ENCODE measurements at places on chromosomes 11 and 22.

- DNase-seq, result peak; percentile 4
Observed at GRCh38 chr11:93196816-93197379, 893 bp downstream of the SLC36A4 start.

DNA sequence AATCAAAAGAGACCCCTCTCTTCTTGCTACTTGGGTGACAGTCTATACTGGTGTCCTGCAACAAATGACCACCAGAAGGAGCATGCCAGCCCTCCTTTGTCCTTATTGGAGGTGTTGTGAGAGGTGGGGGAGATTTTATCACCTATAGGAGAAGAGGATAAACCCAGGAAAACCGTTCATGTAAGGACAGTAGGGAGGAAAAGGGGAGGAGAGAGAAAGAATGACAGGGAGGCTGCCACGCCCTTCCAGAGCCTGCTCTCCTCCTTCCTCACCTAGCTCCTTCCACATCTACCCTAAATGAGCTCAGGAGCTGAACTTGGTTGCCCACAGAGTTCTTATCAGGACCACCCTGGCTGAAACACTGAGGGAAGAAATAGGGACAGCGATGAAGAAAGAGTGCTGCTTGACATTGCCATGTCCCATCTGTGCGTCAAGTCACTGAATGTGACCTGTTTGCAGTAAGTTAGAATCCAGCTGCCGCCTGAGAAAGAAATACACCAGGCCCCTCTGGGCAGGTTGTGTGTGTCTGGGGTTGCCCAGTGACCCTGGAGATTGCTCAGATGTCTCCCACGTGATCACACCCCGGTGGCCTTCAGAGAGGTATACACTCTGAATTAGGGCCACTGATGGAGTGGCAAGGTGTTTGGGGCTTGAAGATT is 40.4 kb upstream of the ETS1 start:
- no peak for DNase-seq

- DNase-seq, result no peak
Observed at GRCh38 chr22:42958937-42959336, 56.0 kb downstream of the PACSIN2 start.

DNA sequence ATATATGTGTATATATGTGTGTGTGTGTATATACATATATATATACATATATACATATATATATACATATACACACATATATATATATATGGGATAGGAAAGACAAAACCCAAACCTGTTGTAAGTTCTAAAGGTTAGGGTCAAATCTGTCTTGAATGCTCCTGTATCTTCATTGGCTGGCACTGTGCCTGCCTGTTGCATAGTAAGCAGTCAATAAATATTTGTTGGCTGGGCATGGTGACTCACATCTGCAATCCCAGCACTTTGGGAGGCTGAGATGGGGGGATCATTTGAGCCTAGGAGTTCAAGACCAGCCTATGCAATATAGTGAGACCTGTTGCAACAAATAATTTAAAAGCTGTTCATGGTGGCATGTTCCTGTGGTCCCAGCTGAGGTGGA is 205.4 kb downstream of the DBX1 start:
- DNase-seq, result no peak

DNA sequence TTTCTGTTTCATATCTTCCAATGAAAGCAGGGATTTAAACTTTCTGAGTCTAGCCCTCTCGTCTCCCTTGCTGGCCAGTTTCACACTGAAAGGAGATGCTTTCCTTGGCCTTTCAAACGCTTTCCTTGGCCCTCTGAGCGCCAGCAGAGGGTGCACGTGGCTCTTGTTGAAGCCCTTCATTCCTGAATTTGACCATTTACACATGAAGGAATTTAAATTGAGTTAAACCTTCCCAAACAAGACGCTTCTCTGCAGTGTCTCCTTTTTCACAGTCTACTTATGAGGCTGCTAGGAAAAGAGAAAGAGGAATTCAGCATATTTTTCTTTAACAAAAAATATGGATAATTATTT is 21.6 kb downstream of the NNMT start:
- DNase-seq, result no peak

DNA sequence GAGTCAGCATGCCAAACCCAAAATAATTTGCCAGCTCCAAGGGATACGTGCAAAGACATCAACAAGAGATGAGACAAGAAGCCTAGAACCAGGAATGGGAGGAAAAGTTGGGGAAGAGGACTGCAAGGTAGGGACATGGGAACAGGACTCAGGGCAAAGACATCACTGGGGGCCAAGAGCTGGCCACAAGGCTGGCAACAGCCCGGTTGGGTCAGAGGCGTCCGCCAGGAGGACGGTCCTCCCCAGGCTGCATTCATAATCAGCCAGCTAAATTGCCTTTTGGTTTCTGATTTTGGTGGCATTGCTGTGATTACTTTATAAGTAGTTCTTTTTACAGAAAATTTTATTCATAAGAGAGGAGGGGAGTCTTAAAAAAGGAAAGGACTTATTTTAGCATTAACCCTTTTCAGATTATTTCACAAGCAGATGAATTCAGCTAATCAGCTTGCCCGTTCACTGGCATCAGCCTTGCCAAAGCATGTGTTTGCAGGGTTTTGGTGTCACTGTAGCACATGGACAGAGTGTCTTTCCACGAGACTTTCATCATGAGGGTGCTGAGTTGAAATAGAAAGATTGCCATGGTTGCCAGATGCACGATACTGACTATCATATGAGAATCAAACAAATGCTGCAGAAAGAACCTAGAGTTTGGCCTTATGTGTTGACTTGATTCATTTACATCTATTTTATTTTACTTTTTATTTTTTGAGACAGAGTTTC is 23.2 kb upstream of the NAV2 start:
- DNase-seq, result no peak

- DNase-seq, result no peak
Observed at GRCh38 chr22:49726701-49727101, 101.0 kb downstream of the BRD1 start.

- no peak for DNase-seq
Observed at GRCh38 chr11:44506375-44507016, 59.0 kb upstream of the CD82 start.

DNA sequence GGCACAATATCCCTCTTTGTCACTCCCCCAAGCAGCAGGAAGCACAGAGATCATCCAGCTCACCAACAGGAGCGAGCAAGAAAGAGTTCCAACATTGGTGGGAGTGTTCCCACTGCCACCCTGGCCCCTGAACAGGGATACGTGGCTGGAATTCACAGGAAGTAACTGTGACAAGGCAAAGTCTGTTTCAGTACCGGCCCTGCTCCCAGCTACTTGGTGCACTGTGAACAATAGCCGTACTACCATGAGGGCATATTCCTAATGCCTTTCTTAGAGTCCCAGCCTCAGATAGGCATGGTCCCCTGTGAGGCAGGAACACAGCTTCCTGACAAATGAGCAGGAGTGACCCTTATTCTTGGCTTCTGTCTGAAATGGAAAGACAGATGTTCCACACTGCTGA is 1.8 kb upstream of the SLC37A2 start:
- no peak for DNase-seq

DNA sequence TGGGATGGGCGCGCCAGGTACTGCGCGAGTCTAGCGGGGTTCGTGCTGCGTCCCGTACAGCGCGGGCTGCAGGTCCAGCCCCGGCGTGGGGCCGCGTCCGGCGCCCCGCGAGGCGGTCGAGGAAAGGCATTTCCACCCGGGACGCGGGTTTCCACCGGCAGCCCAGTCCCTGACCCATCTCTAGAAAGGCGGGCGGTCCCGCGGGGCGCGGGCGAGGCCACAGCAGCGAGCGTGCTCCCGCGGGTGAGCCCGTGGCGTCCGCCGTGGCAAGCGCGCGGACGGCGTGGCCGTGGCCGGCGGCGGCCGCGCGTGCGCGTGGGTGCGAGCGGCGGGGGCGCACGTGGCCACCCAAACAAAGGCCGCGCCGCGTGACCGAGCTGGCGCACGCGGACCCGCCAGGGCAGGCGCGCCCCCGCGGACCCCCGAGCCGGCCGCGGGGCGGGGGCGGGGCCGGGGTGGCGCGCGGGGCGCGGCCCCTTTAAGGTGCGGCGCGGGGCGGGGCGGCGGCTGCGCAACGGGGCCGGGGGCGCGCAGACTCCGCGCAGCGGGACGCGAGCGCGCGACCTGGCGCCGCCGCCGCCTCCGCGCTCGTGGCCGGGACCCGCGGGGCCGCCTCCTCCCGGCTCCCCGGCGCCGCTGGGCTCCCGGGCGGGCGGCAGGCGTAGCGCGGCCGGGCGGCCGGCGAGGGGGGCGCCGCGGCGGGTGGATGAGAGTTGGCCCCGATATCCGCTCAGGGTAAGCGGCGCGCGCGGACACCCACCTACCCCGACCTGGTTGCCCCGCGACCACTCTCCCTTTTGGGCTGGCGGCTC is 39.3 kb upstream of the CELSR1 start:
- no peak for DNase-seq

GRCh38 chr11:71097506-71098240 is 154.7 kb downstream of the SHANK2 start:
- DNase-seq, result no peak

- no peak for DNase-seq
Observed at GRCh38 chr11:117484156-117484555, 156.5 kb downstream of the CEP164 start.

GRCh38 chr11:68756171-68756766 is 4.9 kb upstream of the TESMIN start:
- no peak for DNase-seq

DNA sequence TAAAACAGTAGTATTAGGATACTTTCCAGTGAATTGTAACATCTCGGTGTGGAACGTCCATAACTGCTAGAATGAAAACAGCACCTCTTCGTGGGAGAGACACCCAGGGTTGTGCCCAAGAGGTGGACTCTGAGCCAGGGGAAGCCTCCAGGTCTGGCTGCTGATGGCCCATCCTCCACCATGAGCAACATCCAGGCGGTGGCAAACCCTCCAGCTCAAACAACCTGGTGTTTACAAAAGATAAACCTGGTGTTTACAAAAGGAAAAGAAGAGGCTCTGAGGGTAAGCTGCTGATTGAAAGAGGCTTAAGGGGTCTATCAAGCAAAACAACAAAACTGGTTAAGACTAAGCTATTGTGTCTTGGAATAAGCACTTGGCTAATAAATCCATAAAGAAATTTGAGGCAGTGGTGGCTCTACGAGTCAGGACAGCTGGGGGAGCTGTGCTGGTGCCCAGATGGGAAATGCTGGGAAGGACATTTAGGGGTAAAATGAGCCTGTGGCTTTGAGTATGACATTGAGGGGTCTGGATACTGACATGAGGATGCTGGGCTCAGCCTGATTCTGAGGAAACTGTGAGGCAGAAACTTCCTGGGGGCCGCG is 909.0 kb downstream of the BRD1 start:
- DNase-seq, result no peak

DNA sequence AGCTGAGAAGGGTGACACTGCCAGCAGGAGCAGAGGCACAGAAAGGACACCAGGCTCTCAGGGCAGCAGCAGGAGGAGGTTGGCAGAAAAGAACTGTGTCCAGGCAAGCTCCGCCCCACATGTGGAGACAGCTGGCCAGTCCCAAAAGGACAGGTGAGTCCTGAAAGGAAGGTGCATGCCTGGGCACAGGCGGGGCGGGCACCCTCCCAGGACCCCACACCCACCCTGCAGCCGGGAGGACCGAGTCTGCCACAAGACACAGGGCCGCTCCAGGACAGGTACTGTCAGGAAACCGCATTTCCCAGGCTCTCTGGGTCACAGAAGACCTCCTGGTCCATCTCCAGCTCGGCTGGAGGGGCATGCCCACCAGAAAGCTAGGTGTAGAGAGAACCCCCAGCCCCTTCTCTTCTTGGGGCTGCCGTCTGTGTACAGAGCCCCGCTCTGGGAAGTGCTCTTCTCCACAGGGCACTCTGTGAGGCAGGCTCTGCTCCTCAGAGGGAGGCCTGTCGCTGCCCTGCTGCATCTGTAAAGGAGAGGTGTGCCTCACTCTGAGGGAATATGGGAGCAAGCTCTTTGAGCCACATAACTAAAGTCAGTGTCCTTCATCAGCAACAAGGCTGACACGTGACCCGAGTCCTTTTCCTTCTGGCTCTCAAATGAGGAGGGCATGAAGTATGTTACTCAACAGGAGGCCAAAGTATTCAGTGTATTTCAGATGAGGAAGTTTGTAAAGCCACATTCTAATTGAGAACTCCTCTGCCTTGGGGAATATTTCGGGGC is 50.5 kb downstream of the CLTCL1 start:
- no peak for DNase-seq

DNA sequence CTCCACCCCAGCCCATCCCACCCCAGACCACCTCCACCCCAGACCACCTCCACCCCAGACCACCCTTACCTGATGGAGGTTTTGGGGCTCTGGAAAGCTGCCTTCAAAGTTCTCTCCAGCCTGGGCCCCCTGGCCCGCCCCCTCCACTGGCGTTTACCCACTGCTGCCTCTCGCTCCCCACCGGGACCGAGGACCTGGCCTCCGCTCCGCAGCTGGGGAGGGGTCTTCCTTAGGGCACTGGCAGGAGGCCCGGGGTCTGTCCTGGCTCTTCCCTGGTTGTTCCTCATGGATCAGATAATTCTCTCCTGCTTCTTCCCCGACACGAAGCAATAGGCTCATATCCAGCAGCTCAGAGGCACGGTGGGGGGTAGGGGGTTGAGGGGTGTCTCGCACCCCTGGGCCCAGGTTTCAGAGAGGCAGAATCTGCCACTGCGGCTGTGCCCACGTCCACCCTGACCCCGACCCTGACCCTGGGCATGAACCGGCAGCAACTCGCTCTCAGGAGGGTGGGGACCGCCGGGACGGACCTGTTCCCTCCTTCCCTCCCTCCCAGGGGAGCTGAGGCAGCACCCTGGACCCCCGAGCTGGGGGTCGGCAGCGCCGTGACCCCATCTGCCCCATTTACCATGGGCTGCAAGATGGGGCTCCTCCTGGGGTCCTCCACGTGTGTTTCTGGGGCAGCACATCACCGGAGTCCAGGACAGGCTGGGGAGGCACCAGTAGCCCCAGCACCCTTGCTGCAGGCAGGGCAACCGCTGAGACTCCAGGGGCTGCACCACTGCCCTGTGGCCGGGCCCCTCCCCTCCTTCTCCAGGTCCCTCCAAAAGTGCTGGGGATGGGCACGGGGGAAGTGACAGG is 12.9 kb downstream of the KRTAP5-5 start:
- no peak for DNase-seq

DNA sequence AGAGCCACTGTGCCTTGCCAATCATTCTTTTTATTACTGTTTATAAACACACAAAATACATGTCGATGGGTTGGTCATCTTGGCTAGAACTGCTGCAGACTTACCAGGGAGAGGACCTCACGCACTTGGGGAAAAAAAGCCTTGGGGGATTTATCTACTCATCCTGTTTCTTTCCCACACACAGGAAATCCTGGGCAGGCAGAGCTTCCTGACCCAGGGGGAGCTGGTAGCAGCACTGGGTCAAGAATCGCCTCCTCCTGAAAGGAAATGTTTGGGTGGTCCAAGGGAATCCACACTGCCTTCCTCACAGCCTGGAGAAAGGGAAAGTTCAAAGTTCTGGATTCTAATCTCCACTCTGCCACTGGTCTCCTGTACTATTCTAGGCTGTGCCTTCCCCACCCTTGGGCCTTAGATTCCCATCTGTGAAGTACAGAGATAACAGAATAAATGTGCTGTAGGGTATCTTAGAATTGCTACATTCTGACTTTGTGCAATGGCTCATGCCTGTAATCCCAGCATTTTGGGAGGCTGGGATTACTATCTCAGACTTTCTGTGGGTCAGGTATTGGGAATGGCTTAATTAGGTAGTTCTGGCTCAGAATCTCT is 31.2 kb upstream of the SMTN start:
- DNase-seq, result no peak

- DNase-seq, result peak; percentile 18
Observed at GRCh38 chr11:8219257-8220021, 44.2 kb downstream of the LMO1 start.

GRCh38 chr11:92907671-92908070 is 61.8 kb upstream of the MTNR1B start:
- DNase-seq, result no peak

Data from retinal pigment epithelial cell (primary cell).